Stimulated activated CD4-positive, alpha-beta T cell treated with anti-CD3 and anti-CD28 coated beads, Interleukin-12 subunit alpha, Interleukin-12 subunit beta, amount 100 ng/mL, for 48 hours (primary cell): ENCODE measurements at places on chromosomes 7 and 10.

- DNase-seq: no peak
These were observed 588.0 kb downstream of the CALN1 start for GRCh38 chr7:71824006-71824760.

- no peak for DNase-seq
These were observed 50.9 kb downstream of the TFAM start for GRCh38 chr10:58436071-58436470.

- DNase-seq: no peak
These were observed 29.8 kb downstream of the DIP2C start for GRCh38 chr10:659688-660141.

DNA sequence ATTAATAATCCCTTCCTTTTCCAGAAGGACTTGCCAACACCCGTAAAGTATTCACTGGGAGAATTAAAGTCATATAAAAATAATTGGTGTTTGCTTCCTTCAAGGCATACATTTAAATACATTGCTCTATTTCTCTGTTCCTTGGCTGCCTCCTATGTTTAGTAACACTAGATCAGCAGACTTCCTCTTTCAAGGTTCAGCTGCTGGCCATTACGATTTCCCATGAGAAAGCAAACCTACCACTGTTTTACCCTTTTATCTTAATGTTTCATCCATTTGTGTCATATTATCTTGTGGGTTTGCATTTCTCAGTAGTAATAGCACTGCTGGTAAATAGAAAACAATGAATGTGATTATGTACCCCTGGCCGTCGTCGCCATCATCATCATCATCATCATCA is 313.8 kb upstream of the BMPER start:
- no peak for DNase-seq

DNA sequence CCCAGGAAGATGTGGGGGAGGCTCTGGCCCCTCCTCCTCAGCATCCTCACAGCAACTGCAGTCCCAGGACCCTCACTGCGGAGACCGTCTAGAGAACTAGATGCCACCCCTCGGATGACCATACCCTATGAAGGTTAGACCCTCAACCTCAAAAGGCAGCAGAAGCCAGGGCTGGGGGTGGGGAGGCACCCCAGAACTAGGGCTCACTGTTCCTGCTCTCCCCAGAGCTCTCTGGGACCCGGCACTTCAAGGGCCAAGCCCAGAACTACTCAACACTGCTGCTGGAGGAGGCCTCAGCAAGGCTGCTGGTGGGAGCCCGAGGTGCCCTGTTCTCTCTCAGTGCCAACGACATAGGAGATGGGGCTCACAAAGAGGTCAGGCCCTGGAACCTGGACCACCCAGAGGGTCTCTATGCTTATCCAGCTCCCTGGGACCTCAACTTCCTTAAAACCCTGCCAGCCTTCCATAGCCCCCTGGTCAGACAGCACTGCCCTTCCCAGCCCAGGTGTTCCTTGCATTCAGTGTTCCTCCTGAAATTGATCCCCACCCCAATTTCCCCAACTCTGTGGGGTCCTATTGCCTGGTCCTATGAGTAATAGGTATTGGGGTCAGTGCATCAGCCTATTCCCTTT is 3.7 kb downstream of the SEMA4G start:
- no peak for DNase-seq

DNA sequence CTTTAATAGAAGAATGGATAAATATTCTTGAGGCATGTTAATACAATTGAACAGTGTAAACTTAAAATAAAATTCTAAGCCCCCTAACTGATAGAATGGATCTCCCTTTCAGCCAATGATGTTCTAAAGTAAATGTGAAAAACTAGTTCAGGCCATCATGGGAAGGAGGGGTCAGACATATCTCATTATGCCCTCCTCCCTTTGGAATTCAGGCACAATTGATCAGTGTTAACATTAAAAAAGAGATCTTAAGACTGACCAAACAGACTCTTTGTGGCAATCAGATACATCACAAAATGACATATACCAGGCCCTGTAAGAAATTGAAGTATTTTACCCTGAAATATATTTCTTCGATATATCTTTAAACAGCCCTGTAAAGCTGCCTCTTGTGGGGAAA is 683.0 kb upstream of the LRRTM3 start:
- no peak for DNase-seq

DNA sequence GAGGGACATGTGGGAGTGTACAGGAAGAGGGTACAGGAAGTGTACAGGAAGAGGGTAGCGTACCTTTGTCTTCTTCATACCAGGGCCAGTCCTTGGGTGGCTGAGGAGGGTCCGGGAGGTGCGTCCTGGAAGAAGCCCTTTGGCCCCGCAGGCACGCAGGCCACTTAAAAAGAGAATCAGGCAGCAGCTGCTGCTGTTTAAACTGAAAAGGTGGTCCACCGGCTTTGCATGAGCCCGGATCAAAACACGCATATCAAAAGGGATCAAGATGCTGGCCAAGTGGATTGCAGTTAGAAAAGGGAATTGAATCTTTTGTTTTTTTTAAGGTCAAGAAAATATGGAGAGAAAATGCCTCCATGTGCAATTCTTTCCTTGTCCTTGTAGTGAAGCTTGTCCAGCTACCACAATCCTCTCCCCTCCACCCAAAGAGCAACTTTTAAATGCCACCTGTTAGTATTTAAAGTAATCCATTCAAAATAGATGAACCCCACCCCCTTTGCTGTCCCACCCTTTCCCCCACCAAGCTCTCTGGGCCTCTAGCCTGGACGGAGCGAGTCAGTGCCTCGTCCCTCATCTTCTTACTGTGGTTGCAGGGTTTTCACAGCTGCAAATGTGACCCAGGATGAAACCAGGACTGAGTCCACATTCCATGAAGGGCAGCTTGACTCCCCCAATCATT is 142.8 kb downstream of the GLCCI1 start:
- DNase-seq: no peak

DNA sequence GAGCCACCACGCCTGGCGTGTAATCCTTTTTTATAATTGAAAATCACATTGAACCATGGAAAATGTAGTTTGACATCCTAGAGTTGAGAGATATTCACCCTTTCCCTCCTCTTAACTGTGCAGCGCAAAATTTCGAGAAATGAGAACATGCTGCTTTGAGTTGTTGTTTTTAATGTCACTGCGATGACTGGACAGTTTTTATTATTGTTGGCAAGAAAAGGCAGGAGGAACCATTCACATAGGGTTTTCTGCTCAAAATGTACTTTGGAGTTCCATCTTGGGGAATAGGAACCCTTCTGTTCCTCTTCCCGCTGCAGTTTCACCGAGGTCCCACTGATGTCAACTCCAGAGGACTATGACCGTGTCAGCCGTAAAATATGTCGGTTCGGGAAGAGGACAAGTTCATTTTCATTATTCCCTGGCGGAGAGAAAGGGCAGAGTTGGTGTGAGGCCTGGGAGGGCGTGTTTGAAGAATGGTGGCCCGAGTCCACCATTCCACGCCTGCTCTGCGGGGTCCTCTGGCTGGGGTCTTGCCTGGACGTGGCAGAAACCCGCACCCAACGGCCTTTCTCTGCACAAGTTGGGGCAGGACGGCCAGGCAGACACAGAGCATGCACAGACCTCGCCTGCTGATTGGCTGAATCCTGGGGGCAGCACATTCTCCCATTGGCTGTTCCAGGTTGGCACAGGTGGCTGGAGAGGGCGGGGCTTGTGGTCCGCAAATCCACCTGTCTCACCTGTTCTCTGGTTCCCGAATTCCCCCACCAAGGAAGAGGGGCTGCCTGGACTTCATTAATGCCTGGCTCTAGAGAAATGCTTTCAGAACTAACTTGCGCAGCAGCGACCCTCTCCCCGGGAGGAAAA is 105.1 kb upstream of the TCF7L2 start:
- DNase-seq: no peak

GRCh38 chr7:88669913-88670312 is 89.6 kb upstream of the ZNF804B start:
- DNase-seq: no peak

DNA sequence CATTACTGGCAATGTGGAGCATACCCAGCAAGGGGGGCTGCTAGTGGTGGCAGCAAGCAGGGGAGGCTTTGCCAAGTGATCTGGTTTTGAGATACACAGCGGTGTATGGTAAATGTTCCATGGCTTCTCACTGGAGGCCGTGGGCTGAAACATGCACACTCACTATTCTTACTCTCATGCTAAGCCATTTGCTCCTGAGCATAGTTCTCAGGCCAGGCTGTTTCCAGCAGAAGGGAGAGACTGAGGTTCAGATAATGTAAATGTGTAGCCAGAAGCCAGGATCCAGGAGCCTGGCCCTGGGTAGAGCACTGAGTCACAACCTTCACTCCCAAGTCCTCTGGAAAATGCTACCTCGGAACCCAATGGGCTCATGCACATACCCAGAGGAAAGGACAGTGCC is 757.9 kb downstream of the GRID1 start:
- DNase-seq: no peak

- no peak for DNase-seq
These were observed 92.8 kb downstream of the VWC2 start for GRCh38 chr7:49866076-49866735.

GRCh38 chr7:32957326-32958045 is at the start of gene FKBP9:
Gene FKBP9 (plus strand): TSS chr7:32957440. CDS start chr7:32957574, 134 bp downstream.
- no peak for DNase-seq

GRCh38 chr10:94199565-94199964 is 163.2 kb downstream of the NOC3L start:
- DNase-seq: no peak
